GM12891 (cell line): ENCODE measurements at places on chromosomes 13 and 19.

GRCh38 chr13:36533806-36534205 is 101.5 kb downstream of the CCNA1 start:
- no peak for DNase-seq

GRCh38 chr13:80586356-80586755 is 245.4 kb upstream of the SPRY2 start:
- no peak for DNase-seq

- DNase-seq: no peak
Measured at GRCh38 chr13:43030548-43030947, 7.2 kb downstream of the DNAJC15 start.

GRCh38 chr13:46085737-46086136 is 19.1 kb downstream of the CPB2 start:
- DNase-seq: no peak

GRCh38 chr13:87234981-87235380 is 436.2 kb upstream of the SLITRK5 start:
- DNase-seq: no peak

GRCh38 chr19:29411113-29411581 is 114.6 kb upstream of the VSTM2B start:
- DNase-seq: no peak

DNA sequence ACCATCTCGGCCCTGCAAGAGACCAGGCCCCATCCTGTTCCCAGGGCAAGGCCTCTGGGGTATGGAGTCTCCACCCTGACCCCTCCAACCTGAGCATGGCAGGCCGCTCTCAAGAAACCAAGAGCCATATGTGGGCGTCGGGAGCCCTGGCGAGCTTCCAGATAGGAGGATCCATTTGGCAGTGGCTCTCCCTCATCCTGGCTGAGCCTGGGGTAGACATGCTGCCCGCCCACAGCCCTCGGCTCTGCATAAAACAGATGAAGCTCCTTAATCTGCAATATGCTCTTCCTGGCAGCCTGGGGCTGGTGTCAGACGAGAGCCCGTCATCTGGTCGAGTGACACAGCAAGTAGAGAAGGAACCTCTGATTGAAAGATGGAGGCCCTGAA is 6.1 kb downstream of the ATP13A1 start:
- DNase-seq: no peak
